ENCODE measurements at places on chromosomes 5 and 9.

GRCh38 chr5:140673187-140673976 is at the start of gene DND1:
DND1 (minus strand) TSS chr5:140673576; CDS start chr5:140673542, 34 bp downstream.
- DNase-seq = no peak

- DNase-seq = no peak
These were observed 30.2 kb downstream of the RASGEF1C start for GRCh38 chr5:180178531-180179441.

DNA sequence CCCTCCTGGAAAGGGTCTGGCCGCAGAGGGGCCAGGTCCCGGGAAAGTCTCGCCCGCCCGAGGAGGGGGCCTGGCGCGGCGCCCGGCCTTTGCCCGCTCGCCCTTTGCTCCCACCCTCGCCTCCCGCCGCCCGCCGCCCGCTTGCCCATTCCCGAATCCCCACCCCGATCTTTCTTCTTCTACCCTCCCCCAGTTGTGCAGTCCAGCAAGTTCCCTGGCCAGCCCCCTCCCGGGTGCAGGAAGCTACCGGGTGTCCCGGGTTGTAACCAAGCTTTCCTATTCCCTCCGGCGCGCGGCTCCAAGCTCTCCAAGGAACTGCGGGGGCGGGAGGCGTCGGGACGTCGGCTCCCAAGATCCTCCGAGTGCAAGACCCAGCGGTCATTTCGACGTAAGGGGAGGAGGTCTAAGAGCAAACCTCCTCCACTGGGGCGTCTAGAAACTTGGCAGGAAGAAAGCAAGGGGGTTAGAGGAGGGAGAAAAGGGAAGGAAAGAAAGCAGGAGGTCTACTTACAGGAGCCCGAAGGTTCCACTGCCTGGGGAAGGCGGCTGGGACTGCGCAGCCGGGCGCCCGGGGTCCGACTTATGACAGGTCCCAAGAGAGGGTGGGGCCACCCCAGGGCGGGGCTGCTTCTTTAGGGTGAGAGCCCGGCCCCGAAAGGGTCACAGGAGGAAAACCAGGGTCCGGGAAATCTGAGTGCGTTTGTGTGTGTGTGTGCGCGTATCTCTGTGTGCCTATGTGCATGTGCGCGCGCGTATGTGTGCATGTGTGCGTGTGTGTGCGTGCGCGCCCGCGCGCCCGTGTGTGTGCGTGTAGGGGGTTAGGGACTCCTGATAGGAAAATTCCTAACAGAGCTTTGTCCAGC is at the start of gene PTGR1:
TSS of gene PTGR1 (minus strand) at position 556 of the 863 bp plus-strand sequence. CDS start 2,225 bp downstream, outside the sequence.
- no peak for DNase-seq

DNA sequence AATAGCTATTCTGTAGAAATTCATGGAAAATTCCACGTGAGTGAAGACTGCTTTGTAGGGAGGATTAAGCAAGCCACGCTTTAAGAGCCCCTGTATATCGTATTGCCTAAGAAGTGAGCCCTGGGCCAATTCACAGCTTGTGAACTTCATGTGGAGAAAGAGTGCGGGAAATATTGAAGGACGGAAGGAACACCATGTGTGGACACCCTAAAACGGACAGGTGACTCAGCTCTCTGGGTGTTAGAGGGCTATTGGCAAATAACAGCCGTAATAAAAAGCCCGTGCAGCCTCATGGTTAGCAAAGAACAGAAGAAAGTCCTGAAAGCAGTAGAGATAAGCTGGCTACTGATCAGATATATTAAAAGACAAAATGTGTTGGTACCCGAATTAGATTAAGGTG is 26.4 kb downstream of the ZNF366 start:
- no peak for DNase-seq

DNA sequence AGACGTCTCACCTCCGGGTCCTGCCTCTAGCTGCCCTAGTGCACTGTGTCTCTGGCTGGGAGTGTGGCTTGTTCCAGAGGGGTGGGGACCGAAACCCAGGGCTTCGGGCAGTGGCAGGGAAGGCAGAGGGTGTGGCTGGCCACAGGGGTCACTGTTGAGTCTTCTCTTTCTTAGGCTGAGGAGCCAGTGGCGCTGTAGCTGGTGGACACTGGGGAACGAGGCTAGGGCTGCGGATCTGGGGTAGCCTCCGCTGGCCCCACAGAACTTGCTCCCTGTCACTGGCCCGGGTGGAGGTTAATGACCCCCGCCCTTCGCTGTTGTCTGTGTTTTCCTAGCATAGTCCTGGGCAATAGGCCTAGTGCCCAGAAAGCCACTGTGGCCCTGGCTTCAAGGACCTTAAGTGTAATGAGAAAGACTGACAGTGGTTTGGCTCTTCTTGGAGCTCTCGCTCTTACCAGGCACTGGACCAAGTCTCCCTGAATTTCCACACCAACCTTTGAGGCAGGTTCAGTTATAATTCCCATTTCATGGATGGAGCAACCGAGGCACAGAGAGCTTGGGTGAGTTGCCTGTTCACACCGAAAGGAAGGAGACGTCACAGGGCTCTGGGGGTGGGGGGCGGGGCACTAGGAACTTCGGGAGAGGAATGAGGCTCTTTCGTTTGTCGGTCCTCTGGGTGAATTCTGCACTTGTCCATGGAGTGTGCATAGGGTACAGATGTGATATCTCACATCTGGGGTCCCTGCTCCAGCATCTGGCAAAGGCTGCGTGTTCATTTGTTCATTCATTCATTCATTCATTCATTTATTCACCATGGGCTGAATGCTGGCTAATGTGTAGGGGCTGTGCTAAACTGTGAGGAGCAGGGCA is 4.8 kb upstream of the IER5L start:
- no peak for DNase-seq

DNA sequence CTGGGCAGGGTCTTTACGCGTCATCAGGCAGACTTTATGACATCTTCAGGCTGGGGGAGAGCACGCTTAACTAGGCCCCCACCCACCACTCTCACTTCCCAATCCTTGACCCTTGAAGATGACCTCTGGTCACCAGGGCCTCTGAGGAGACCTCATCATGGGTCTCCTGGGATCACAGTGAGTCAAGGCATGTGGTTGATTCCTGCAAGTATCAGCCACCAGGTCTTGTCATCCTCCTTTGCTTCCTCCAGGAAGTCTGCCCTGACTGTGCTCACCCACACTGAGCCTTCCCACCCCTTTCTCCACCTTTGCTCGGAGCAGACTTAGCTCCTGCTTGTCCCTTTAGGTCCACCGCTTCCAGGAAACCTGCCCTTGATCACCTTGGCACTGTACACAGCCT is 17.3 kb downstream of the ODF2 start:
- no peak for DNase-seq

- DNase-seq = peak; percentile 34
These were observed 65.1 kb upstream of the IQGAP2 start for GRCh38 chr5:76337953-76338451.

DNA sequence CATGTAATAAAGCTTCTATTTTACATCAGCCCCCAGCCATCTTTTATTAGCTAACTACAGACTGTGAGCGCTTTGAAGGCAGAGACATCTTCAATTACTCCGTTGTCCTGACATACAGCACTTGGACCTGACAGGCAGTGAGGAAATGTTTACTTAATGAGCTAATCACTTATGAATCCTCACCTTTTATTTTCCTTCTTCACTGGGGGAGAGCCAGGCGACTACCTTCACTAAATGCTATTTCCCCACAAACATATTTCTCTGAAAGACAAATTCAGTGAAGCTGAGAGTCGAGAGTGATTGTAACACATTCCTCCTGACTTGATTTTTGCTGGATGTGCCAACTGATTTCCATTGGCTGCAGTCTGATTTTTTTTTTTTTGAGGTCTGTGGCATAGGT is 192.1 kb upstream of the CLINT1 start:
- DNase-seq = no peak

GRCh38 chr5:174235221-174236011 is 189.9 kb downstream of the NSG2 start:
- no peak for DNase-seq

DNA sequence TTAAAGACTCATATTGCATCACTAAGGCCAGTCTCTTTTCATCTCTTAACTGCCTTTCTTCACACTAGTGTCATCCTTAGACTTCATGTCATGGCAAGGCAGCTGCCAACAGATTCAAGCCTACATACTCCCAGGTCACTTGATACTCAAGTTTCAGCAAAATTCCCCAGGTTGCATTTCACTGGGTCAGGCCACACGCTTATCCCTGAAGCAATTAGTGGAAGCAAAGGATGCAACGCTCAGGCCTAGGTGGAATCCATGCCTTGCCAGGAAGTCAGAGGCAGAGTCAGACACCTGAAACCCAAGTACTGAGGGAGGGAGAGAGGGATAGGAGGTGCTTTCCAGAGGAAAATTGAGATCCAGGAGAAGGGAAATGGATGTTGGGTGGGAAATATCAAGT is 28.9 kb downstream of the YIPF5 start:
- DNase-seq = no peak

DNA sequence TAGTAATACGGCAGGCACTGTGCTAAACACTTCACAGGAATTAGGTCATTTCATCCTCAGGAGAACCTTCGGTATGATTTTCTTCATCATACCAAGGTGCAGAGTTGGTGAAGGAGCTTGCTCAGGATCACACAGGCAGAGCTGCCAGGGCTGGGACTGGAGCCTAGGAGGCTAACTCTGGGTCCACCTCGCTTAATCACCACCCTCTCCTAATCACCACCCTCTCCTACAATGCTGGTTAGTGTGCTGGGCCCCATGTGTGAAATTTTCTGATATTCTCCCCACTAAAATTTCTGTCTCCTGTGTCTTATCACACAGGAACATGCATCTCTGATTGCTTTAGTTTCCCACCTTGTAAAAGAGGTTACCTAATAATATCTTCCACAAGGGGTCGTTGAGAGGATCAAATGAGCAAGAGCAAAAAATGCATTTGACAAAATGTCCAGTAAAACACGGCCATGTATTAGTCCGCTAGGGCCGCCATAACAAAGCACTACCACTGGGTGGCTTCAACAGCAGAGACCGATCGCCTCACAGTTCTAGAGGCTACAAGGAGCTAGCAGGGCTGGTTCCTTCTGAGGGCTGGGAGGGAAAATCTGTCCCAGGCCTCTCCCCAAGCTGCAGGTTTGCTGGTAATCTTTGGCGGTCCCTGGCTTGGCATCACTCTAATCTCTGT is 128.2 kb upstream of the NFIB start:
- no peak for DNase-seq

- DNase-seq = no peak
These were observed 121.4 kb downstream of the C9orf152 start for GRCh38 chr9:110086537-110086936.

DNA sequence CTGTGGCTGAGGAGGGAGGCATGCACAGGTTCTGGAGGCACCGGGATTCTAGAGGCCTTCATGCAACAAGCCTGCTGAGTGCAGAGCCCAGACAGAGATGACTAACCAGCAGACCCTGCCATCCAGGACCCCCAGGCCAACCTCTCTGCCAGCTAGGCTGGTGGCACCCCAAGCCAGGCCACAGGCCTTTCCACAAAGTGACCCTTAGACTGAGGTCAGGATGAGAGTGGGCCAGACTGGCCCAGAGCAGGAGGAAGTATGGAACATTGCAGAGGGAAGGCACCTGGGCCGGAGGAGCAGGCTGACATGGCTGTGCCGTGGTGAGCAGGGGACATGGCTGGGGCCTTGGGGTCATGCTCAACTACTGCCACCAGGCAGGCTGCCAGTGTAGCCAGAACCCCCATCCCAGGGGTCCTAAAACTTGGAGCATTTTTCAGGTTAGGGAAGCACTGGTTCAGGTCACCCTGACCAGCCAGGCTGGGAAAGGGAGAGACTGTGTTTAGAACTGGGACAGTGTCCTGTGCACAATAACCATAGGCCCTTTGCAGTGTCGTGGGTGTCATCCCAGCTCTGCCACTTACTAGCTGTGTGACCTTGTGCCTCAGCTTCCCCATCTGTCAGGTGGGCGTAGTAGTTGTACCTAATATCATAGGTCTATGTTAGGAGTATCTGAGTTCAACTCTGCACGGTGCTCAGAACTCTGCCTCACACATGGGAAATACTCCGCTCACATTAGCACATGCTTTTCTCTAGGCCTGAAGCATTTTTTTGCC is 17.3 kb downstream of the TCF7 start:
- DNase-seq = no peak

DNA sequence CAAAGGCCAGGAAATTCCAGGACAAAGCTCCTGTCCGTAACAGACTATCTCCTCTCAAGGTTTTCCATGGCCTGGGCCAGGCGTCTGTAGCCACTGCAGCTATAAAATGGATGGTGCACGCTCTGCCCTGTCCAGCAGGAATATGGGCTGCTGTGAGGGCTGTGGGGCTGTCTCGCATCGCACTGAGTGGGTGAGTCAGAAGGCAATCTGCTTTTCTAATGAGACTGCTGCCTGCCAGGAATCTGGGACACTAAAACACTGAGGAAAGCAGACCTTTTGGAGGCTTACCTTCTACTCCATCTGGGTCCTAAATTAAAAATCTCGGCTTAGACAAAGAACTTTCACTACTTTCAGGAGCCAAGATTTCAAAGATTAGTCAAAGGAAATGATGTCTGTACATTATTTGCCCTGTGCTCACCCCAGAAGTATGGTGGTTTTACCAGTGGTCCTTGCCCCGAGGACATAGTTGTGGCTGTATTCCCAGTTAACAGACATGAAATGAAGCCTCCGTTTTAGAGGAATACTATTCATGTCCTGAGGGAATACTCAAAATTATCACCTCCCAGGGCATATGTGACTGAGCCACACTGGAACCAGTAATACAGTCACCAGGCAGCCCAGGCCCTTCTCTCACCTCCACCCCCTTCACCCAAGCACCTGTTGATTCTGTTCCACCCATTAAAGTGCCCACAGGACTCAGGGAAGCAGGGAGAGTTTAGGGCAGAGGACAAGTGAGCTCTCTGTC is 56.4 kb downstream of the PFDN1 start:
- no peak for DNase-seq

- no peak for DNase-seq
These were observed 57.9 kb downstream of the SEMA4D start for GRCh38 chr9:89440046-89440445.

GRCh38 chr5:137218896-137219295 is 280.2 kb downstream of the SPOCK1 start:
- DNase-seq = no peak

- no peak for DNase-seq
These were observed 1645.2 kb upstream of the CDH6 start for GRCh38 chr5:29548262-29548661.

DNA sequence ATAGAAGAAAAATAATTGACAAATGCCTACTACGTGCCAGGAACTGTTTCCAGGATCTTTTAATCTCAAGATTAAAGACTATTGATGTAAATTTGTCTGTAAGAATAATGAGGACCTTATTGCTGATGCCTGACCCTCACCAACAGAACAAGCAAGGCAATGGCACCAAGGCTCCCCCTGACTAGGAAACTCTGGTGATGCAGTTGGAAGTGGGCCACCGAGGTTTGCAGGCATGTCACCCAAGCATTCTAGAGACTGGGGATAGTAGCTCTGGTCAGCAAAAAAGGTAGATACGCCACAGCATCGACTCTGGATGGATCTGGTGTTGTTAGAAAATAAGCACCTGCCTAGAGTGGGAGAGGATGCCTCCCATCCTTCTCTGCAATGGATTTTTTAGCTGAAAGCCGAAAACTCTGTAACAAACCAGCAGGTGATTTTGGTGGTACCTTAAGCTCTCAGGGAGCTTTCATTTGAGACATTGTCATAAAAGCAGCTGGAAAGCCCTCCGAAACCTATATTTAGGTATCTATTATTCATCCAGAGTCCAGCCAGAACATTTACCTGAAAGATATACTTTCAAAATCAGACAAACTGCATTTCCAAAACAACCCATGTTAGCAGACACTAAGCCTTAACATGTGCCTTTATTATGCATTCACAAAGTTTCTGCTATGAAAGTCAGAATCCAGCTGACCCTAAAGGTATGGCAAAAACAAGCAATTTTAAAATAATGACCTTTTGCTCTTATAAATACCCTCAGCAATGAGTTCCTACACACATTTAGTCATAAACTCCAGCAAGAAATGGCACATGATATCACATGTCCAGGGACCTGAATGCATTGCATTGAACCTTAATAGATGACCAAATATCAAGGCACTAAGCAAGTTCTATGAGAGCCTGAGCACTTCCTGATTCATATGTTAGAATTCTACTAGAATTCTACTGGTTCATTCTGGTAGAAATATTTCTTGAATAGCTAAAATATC is 308.4 kb downstream of the PDE4D start:
- DNase-seq = no peak

Data from stimulated activated CD4-positive, alpha-beta T cell treated with anti-CD3 and anti-CD28 coated beads, Interleukin-2, amount 100 ng/mL, for 4 hours (primary cell).